ENCODE measurements at places on chromosomes 11 and 22. TPM values are rescaled to one million over a fixed set of nuclear protein-coding genes. Genes with fewer than 3 reads are reported as not detected.

Gene NFAM1
- 0.23 TPM for total RNA-seq

Gene HORMAD2
- total RNA-seq, result not detected

Gene MIOX
- not detected for total RNA-seq

Gene PKNOX2
- total RNA-seq, result not detected

DNA sequence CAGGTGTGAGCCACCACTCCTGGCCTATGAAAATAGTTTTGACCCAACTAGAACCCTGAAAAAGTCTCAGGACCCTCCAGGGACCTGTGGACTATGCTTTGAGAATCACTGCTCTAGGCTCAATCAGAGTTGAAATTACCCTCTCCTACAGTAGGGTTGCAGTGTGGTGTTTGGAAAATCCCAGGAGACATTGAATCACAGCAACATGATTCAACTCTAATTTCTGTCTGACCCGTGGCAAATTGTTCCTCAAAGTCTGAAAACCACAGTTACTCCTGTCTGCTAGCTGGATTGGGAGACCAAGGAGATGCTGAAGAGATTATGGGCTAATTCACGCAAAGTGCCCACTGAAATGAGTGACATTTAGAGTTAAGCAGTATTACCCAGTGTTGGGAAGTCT, 5.4 kb upstream of the MTMR3 start:
- no peak overlapping the region for H3K27ac ChIP-seq
- H3K27me3 ChIP-seq, result no peaks in the 10 kb centered on the region
- no peaks in the 10 kb centered on the region for H3K36me3 ChIP-seq
- no peak overlapping the region for H3K4me3 ChIP-seq

DNA sequence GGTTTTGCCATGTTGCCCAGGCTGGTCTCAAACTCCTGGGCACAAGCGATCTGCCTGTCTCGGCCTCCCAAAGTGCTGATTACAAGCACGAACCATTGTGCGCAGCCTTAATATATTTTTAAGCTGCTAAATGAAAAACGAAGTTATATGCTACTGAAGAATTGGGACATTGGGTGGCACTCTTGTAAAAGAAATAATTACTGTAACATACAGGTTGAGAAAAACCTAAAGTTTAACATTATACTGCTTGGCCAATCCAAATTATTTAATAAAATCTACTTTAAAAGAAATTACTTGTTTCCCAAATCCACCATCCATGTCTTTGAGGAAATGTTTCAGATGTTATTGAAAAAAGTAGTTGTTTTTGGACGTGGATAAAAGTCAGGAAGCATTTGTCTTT, 37.9 kb upstream of the ARHGAP32 start:
- H3K27ac ChIP-seq, result no peak overlapping the region
- H3K27me3 ChIP-seq, result no peaks in the 10 kb centered on the region
- DNase-seq, result no peak
- no peak overlapping the region for H3K4me3 ChIP-seq

GRCh38 chr22:48310740-48311139, 1516.9 kb downstream of the BRD1 start:
- H3K4me3 ChIP-seq, result no peak overlapping the region
- H3K4me1 ChIP-seq, result no peaks in the 10 kb centered on the region
- H3K36me3 ChIP-seq, result peaks cover 3% of the 10 kb centered on the region
- H3K27ac ChIP-seq, result no peak overlapping the region

DNA sequence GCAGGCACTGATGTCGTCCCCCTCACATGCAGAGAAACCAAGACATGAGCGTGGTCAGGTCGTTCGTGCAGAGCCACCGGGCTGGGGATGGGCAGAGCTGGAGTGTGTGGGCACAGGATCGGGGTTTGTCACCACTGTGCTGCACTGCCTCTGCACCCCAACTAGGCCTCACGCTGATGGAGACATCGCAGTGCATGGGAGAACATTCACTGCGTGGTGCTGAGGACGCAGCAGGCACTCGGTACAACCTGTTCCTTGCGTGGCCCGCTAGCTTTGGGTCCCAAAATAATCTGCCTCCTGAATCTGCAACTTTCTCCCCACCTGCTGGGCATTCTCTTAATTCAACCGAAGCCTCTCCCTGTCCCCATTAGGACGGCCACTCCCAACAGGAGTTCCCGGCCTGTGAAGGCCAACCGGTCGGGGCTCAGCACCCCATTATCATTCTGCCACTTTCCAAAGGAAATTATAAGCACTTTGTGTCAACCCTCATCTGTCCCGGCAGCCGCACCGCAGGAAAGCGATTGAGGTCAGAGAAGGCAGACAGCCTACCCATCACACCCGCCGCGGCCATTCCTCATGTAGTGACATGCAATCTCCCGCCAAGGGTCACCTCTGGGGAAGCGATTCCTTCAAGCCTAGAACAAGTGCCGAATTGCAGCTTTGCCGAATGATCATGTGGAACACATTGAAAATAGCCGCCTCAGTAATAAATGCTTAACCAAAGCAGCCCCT, 490.4 kb downstream of the MN1 start:
- H3K27ac ChIP-seq, result no peak overlapping the region
- peaks cover 4% of the 10 kb centered on the region for H3K27me3 ChIP-seq
- no peak for DNase-seq
- H3K36me3 ChIP-seq, result peaks cover 9% of the 10 kb centered on the region

DNA sequence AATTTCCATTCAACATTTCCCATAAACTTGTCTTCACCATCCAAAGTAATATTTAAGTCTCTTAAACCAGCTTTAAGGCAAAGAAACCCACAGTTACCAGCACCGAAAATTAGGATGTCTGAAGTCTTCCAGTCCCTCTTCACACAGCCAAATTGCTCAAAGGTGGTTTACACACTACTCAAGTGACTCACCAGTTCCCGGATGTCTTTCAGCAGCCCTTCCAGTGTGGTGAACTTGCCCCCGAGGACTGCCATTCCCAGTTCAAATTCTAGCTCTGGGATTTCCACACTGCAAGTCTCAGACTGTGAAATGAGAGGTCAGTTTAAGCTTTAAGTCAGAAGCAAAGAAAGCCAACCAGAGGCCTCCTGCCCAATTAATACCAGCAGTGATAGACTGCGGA, 5.1 kb downstream of the ZPR1 start:
- H3K36me3 ChIP-seq, result peaks cover 89% of the 10 kb centered on the region
- no peaks in the 10 kb centered on the region for H3K27me3 ChIP-seq
- no peak for DNase-seq
- H3K4me1 ChIP-seq, result peaks cover 11% of the 10 kb centered on the region
- H3K27ac ChIP-seq, result peak overlapping the region; percentile 40

Data from naive thymus-derived CD8-positive, alpha-beta T cell (primary cell).